Urinary bladder (tissue), 4 donors: ENCODE measurements at places on chromosomes 5 and 9. TPM values are rescaled to one million over a fixed set of nuclear protein-coding genes. Genes with fewer than 3 reads are reported as not detected.

DNA sequence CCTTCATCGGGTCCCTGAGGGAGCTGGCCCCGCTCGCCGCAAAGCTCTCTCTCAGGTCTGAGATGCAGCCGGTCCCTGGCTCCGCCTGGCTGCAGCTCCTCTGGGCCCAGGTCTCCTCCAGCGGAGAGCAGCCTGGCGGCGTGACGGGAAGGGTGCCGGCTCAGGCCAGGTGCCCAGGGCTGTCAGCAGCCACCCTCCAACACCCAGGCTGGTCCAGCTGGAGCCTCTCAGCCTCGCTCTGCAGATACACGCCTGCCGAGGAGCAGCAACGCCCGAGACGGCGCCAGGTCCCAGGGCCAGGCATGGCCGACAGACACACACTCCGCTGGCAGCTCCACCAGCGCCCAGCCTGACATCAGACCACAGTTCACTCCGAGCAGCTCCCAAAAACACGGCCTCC is 25.6 kb downstream of the FAM163B start:
- DNase-seq = no peak

DNA sequence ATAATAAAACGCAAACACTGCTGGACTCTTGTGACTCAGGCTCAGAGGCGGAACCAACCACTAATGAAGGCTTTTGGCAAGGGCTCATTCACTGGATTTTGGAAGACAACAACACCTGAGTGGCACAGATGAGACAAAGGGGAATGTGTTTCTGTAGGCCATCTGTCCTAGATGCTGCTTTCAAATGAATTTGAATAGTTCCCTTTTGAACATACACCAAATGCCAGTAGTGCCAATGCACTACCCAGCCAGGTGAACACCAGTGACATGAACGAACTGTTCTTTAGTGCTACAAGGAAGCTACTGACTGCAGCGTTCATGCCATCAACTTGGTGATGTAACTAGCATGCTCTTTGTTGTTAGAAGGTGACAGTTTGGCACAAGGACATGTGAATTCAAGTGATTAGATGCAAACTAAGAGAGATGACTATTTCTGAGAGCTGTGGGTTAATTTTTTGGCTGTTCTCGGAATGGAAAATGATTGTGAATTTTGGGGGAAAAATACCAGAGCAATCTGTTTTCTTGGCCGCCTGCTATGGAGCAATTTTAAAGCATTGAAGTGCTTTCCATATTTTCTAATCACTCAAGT is 173.7 kb downstream of the SLC24A2 start:
- DNase-seq = no peak

GRCh38 chr9:34125681-34126206 is 754 bp downstream of the DCAF12 start:
- DNase-seq = no peak

DNA sequence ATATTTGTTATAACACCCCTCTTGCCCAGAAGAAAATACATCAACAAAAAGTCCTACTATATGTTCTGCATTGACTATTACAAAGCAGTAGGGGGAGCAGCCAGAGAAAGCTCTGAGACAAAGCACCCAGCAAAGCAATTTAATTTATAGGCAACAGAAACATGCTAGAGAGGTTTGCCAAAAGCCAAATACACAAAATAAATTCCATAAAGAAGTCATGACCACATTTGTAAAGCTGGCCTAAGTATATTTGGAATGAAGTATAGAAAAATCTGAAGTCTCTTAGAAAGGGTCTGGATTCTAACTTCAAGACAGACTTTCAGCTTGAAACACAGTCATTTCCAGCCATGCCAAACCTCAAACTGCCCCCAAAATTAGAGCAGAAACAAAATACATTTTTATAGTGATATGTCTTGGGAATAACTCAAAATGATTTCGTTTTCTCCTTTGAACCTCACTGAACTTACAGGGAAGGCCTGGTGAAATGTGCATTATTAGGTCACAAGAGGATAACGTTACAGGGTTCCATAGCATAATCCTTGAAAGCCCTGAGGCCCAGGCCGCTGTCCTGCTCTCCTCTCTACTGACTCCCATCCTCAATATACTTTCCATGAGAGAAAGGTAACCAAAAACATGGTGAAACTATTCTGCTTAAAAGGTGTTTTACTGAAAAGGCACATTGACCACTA is 451.8 kb downstream of the RAB3C start:
- no peak for DNase-seq

DNA sequence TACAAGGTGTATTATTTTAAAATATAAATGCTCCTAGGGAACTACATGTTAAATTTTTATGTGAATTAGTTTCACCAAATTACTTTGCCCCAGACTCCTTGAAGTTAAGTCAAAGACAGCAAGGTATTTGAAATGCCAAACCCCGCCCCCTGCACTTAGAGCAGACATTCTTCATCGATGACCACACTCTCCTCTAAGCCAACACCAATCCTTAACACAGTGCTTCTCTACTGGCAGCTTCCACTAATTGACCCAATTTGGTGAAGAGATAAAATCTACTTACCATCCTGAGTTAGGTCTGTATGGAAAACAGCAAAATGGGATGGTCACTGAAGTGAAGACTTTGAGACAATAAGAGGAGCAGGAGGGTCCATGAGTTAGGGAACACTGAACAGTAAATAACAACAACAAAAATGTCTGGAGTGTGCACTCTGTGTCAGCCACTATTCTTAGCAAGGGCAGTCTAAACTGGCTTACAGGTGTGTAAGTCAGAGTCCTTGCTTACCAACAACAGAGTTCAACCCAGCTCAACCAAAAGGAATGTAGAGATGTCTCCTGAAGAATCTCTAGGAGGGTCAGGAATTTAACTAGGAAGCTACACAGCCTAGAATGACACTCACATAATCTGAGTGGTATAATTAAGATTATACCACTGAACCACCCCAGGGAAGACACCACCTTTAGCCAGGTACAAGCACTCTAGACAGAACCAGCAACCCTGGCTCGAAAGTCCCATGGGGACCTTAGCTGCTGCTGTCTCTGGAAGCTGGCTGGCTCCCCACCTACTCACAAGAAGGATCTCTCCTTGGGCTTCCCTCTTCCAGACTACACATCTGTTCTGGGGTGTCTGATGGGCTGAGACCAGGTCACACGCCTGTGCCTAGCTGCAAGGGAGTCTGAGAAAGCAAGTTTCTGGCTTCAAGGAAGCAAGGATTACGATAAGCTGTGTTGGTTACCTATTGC is 8.8 kb upstream of the UBE2QL1 start:
- DNase-seq = no peak

DNA sequence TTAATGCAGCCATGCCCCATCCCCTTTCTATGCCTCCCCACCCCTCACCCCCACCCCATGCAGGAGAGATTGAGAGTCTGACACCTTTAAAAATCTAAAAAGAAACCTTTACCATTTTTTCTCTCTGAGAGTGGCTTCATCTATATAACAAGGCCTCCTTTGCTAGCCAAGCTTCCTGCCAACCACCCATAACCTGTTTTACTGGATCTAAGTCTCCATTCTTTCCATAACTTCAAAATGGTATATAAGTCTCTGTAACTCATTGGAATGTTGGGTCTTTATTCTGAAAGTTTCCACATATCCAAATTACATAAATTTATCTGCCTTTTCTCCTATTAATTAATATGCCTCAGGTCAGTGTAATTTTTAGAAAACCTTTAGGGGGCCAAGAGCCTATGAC is 1174.0 kb downstream of the MAT2B start:
- DNase-seq = no peak

- DNase-seq = no peak
Observed at GRCh38 chr9:133505901-133506652, 18.7 kb downstream of the MYMK start.

DNA sequence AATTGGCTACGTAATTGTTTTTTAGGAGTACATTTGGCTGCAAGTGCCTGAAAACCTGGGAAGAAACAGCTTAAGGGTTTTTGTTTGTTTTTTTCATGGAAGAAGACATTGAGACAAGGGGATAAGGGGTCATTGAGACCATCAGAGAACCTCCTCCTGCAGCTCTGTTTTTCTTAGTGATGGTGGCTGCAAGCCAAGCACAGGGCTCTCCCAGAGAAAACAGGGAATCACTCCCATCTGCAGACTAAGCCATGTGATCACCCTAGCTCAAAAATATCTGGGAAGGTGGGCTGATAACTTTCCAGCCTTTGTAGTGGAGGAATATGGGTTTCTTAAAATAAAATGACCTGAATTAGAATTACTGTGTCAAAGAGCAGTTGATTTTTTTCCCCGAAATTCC is 25.1 kb downstream of the PALM2AKAP2 start:
- no peak for DNase-seq

DNA sequence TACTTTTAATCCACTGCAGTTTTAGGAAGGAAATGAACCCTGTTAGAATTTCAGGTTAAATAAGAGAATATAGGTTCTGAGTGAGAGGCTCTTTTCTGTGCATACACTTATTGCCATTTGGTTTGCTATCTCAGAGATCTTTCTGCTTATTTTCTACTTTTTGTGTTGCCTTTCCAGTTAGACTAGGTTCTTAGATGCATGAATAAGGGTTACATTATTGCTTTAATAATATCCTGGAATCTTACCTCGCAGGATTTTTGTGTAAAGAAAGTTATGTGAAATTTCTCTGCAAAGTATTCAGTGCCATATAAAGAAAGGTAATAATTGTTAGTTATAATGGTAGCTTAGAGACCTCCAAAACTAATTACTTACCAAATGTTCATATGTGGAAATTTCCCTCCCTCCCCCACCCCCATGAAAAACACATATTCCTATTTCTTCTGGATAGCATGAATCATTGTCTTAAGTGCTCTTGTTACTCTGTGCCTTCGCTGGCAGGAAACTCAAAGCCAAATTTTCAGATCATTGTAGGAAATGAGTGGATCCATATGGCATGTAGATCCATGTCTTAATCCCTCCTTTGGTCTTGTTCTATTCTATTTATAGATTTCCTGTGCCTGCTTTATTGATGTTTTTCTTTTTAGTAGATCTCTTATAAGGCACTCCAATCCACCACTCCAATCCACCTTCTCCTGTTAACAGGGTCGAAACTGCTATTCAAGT is 2.7 kb upstream of the APBA1 start:
- no peak for DNase-seq

DNA sequence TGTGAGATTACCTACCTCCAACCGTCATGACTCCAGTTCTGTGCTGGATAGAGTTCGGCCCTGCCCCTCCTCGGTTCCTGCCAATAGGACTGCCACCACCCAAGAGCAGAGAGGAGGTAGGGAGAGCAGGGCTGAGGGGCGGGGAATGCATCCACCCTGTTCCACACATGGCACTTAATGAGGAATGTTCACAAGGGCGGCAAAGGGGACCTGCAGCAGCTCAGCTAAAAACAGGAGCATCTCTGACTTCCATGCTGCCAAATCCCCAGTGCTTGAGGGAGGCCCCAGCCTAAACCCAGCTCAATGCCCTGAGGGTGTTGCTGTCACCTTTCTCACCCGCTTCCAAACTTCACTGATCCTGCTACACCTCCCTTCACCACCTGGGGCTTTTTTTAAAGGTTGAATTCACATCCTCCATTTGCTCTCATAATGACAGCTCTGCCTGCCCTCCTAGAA is 7.8 kb upstream of the DELE1 start:
- no peak for DNase-seq

DNA sequence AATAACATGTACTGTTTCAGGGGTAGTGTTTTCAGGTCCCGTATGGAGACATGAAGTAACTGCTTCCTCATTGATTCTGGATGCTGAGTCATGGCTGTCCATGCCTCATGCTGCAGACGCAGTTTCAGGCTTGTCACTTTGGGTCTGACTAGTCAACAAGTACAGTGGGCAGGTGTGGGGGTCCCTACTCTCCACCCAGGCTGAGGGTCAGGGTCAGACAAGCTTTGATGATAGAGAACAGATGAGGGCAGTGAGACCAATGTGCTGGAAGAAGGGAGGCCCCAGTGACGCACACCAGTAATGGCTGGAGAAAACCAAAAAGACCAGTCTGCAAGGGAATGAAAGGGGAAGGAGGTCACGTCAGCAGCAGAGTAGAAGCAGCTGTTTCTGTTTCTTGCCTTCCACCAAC is 80.0 kb upstream of the NFIL3 start:
- no peak for DNase-seq

GRCh38 chr9:126390923-126391322 is 64.3 kb downstream of the MVB12B start:
- no peak for DNase-seq

GRCh38 chr9:2016408-2017330 is 1.5 kb downstream of the SMARCA2 start:
- no peak for DNase-seq

- peak; percentile 26 for DNase-seq
Observed at GRCh38 chr5:124932791-124933600, 186.6 kb upstream of the ZNF608 start.

DNA sequence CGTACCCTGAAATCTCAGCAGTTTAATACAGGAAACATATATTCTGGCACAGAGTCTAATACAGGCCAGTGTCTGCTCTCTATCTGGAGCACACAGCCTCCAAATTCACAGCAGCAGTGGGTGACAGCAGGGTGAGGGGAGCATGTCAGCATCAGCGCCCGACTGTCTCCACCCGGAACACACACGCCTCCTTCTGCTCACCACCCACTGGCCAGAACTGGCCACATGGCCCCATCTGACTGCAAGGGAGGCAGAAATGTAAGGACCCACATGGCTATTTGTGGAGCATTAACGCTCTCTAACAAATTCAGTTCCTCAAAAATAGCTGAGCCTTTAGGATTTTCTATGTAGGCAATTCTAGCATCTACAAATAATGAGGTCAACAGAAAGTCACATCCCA is 24.6 kb downstream of the UBE2QL1 start:
- DNase-seq = no peak

- DNase-seq = no peak
Observed at GRCh38 chr9:23492126-23493002, 333.7 kb downstream of the ELAVL2 start.

GRCh38 chr5:100232736-100233135 is 302.4 kb upstream of the FAM174A start:
- DNase-seq = no peak

- DNase-seq = no peak
Observed at GRCh38 chr9:109278216-109278615, 42.6 kb downstream of the EPB41L4B start.

SH3GL2 gene
- total RNA-seq = 4.5 TPM

PCDHGA5 gene
- total RNA-seq = 7.0 TPM

EIF4E1B gene
- not detected for total RNA-seq

N4BP3 gene
- 4.2 TPM for total RNA-seq

MAP1B gene
- total RNA-seq = 99.2 TPM

HTR4 gene
- 0.26 TPM for total RNA-seq

PAPPA gene
- 5.9 TPM for total RNA-seq

INSL4 gene
- total RNA-seq = not detected

CHMP5 gene
- total RNA-seq = 76.9 TPM

FST gene
- total RNA-seq = 19.7 TPM

CTXN3 gene
- total RNA-seq = 1.1 TPM

CYLC2 gene
- not detected for total RNA-seq

STKLD1 gene
- total RNA-seq = 0.32 TPM

PRRT1B gene
- total RNA-seq = not detected
